GM04503 (cell line): ENCODE measurements at places on chromosomes 1 and 21.

GRCh38 chr21:19510653-19511052 lies 1107.1 kb upstream of the TMPRSS15 start:
- no peak for DNase-seq

GRCh38 chr1:92817986-92818764 lies 13.7 kb upstream of the RPL5 start:
- DNase-seq = no peak

DNA sequence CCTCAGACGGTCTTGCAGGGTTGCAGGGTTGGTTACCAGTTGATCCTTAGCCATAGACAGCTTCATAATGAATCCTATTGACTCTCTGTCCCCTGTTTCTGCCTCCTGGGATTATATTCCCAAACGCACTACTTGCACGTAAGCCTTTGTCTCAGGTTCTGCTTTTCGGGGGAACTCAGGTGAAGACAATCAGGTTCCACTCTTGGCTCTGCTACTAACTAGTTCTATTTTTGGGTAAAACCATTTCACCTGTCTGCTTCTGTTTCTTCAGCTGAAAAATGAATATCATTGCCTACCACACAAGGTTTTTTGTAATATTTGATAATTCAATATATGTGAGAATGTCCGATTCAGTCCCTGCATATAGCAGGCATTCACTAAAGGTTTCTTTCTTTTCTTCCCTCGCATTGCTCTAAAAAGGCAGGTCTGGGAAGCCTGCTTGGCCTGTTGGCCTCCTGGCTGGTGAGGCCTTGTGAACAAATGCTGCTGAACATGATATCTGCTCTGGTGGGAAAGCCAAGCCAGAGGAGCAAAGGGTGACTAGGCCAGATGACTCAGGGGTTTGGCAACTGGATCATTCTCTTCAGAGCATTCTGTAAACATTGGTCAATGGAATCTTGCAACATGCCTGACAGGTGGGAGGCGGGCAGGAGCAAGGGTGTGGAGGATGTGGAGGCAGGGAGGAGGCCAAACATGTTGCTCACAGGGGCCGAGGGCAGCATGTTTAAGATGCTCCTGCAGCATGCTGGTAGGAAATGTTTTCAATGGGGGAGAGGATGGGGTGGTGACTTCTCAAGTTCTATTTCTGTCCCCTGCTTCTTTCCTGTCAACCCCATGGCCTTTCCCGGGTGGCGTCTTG lies 23.8 kb downstream of the IER5 start:
- peak; percentile 98 for DNase-seq

DNA sequence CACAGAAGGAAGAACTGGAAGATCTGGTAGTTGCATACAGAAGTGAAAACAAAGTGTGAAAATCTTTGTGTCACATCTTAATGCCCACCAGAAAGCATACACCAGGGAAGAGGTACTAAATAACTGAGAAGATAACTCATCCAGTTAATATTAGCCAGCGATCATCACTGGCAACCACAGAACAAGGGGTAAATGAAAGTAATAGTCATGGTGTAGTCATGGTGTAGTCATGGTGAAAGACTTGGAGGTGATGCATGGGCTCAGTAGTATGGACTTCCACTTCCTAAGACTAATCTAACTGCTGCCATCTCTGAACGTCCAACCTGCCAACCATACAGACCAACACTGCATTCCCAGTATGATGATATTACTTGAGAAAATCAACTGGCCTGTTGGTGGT lies 481.2 kb upstream of the NR5A2 start:
- no peak for DNase-seq

DNA sequence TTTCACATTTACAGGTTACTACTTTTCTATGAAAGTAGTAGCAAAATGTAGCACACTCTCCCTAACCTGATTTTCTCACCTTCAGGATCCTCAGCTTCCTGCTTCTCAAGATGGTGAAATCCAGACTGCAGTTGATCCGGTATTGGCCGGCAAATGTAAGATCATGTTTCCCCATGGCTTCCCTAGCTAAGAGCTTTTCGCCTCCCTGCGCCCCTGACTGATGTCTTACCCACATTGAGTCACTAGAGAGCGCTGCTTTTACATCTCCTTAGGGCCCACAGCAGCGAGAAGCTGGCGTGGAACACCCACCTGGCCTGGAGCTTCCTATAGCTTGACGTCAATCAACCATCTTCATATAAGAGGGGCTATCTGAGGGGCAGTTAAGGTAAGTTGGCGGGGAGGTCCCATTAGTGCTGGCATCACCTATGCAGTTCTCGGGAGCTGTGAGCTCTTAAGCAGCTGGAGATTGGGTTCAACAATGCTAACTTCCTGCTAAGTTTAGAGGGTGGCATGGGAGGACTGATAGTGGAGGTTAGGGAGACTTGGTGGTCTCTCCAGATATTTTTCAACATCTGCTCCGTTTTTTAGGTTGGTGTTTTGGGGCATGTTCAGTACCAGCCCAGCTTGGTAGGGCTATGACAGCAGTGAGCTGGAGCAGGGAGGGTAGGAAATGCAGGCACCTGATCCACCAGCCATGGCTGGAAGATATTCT lies 5.5 kb downstream of the PTPN7 start:
- DNase-seq = peak; percentile 25

DNA sequence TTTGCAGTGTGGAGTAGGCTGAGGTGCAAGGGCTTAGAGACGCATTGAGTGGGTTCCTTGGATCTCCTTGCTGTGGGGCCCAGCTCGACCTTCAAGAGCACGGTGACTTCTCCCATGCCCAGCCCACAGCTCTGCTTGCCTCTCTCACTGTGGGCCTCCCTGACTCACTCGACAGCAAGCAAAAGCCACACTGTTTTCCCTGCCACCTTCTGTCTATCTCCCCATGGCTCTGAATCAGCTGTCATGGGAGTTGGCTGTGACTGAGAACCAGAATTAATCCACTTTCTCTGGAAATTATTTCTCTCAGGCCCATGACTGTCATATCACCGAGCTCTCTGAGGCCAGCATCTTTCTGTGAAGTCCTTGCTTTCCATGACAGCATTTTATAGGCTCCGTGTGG lies 140.7 kb downstream of the NOS1AP start:
- no peak for DNase-seq

DNA sequence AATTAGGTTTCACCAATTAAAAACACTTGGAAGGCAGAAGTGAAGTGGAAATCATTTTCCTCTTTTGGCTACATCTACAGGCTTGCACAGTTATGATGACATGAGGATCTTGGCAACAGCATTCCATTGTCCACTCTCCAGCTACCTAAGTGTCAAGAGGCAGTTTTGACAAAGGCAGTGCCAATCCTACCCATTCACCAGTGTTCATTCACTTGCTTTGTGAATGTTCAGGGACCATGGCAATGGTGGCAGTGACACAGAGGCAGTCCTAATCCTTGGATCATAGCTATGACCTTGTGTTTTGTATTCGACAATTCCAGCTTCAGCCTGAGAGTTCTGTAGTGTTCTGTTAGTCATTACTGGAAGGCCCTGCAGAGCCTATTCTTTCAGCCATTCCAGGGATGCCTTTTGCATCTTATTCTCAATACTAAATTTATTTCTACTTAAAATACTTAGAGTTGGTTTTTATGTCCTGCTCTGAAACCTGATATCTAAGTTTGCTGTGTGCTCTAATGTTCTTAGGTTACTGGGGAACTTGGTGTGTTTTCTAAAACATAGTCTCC lies 36.7 kb downstream of the CRB1 start:
- no peak for DNase-seq

- DNase-seq = peak; percentile 45
These were observed 86.5 kb downstream of the VPS13D start for GRCh38 chr1:12316331-12316730.

GRCh38 chr1:155226188-155226909 lies 17.9 kb downstream of the MTX1 start:
- DNase-seq = no peak

- DNase-seq = no peak
These were observed 3.8 kb downstream of the HMGB4 start for GRCh38 chr1:33867684-33868083.

DNA sequence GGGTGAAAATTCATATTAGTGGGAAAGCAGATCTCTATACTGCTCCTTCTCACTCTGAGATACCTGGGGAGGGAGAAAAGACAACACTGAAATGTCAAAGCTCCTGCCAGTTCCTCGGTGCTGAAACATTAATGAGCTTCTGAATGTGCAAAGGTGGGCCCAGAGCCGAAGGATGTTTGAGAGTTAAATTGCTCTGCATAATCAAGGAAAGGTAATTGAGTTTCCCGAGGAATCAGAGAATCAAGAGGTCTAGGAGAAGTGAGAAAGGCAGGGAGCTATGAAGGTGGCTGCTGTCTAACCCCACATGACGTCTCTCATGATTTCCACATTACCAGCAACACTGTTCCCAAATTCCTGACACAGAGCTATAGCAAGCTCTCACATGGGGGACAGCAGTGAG lies 346.7 kb downstream of the SMYD3 start:
- no peak for DNase-seq

DNA sequence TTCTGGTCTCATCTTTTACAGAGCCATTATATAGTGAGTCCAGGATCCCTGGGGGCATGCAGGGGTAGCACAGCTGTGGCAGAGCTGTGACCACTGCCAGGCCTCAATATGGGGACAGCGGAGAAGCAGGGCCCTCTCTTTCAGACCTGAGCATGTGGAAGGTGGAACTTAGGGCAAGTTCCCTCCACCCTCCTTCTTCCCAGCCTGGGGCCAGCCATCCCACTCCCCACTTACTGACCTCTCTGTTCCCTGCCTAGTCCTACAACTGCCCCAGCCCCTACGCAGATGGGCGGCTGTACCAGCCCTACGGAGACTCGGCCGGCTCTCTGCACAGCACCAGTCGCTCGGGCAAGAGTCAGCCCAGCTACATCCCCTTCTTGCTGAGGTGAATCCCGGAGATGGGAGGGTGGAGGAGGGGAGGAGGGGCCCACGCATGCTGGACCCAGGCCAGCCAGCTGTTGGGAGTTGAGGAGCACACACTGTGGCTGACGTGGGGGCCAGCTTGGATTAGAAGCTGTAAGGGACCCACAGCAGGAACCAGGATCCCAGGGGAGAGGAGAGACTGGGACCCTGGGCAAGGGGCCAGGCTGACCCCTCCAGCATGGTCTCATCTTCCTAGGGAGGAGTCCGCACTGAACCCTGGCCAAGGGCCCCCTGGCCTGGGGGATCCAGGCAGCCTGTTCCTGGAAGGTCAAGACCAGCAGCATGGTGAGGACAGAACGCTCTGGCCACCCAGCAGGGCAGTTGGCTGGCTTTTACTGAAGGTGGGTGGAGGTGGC lies 10.7 kb downstream of the PSRC1 start:
- no peak for DNase-seq

DNA sequence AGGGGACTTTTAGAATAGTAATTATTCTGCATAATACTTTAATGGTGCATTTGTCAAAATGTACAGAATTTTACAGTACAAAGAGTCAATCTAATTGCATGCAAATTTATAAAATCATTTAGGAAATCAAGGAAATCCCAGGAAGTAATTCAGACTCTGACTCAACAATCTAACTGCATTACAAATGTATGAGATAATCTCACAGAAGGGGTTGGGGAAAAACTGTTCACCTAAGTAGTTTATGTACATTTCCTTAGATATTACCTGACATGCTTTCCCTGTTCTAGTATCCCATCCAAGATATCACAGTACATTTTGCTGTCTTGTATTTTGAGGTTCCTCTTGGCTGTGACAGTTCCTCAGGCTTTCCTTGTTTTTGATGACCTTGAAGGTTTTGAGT lies 4.7 kb downstream of the CRB1 start:
- DNase-seq = no peak

DNA sequence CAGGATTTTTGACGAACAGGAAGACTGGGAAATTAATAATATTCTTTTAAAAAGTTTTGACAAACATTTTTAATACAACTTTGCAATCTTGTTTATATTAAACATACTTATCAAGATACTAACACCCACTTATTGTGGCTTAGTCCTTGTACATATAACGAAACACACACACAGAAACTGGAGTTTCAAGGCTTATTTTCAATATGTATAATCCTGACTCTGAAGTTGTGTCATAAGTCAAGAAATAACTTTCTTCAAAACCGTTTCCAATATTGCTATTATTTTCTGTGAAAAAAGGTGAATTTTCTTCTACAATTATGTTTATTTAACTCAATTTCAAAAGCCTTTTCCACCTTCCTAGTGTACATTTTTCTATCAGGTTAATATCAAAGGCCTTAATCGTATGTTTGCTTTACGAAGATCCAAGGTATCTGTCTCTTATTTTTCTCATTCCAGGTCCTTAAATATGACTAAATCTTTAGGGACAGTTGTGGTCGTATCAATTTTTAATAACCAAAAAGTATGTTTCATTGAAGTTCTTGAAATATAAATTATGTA lies 1.8 kb downstream of the CDKN2C start:
- DNase-seq = no peak

- DNase-seq = no peak
These were observed 72.9 kb downstream of the PLA2G4A start for GRCh38 chr1:186901631-186902030.
